ENCODE measurements at places on chromosomes 6 and 20.

DNA sequence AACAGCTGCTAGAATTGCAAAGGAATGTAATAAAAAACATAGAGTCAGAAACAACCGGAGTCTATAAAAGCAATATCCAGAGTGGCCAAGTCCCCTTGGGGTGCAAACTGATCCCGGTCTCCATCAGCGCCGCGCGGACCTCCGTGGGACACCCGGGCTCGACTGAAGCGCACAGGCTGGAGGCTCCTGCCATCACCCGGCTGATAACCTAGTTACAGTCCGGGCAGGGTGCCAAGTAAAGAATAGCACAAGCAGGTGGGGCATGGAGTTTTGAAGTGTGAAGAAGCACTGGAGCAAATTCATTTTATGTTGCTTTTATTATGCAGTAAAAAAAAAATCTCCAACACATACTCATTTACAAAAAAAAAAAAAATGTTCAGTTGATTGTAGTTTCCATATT, 205.1 kb upstream of the GMDS start:
- peak; percentile 5 for DNase-seq

DNA sequence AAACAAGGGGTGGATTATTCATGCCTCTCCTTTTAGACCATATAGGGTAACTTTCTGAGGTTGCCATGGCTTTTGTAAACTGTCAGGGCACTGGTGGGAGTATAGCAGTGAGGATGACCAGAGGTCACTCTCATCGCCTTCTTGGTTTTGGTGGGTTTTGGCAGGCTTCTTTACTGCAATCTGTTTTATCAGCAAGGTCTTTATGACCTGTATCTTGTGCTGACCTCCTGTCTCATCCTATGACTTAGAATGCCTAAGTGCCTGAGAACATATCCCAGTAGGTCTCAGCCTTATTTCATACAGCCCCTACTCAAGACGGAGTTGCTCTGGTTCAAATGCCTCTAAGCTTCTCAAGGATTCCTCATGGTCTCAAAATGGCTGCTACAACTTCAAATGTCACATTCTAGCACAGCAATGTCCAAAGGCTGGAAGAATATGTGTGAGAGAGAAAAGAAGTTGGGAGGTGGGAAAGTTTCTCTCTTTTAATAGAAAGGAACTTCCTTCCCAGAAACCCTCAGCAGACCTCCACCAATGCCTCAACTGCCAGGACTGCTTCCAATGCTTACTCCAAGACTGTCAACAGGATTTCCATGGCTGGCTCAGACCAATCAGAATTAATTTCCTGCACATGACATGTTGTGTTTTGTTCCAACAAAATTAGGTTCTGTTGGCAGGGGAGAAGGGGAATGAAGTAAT, 46.6 kb upstream of the SLC9A8 start:
- DNase-seq, result no peak

DNA sequence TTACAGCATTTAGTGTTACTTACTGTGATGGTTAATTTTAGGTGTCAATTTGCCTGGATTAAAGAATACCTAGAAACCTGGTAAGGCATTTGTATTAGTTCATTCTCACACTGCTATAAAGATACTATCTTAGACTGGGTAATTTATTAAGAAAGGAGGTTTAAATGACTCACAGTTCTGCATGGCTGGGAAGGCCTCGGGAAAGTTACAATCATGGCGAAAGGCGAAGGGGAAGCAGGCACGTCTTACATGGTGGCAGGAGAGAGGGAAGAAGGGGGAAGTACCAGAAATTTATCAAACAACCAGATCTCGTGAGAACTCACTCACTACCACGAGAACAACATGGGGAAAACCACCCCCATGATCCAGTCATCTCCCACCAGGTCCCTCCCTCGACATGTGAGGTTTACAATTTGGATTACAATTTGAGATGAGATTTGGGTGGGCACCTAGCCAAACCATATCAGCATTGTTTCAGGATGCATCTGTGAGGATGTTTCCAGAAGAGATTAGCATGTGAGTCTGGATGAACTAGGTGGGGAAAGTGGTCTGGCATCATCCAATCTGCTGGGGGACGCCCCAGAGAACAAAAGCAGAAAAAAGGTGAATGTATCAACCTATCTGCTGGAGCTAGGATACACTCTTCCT, 76.8 kb downstream of the MKKS start:
- DNase-seq, result no peak

DNA sequence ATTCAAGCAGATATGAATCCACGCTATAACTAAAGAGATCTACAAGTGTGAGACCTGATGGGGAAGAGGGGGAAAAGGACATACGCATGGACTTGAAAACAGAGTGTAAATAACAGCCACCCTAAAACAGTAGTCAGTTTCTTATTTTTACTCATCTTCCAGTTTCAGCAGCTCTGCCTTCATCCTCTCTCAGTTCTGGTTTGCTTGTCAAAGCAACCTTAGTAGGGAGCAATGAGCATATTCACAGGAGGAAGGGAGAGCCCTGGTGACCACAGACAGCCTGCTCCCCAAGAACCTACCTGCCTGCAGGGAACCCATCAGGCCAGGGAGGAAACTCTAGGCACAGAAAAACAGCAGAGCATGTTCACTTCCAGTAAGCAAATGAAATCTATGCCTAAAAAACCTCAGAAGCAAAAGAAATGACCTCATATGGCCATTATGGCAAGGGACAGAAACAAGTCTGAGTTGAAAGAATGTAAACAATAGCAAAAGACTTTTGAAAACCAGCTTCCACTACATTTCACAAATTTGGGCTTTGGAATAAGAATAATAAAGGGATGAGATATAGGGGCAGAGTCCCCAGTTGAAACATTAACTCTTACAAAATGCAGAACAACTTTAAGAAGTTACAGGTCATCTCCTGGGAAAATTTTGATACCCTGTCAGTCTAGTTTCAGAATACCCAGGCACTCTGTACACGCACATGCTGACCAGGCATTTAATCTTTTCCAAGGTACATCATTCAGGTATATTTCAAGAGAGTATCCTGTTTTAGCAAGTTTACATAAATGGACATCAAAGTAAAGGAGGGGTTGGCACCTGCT, 120.8 kb upstream of the BCLAF1 start:
- no peak for DNase-seq

DNA sequence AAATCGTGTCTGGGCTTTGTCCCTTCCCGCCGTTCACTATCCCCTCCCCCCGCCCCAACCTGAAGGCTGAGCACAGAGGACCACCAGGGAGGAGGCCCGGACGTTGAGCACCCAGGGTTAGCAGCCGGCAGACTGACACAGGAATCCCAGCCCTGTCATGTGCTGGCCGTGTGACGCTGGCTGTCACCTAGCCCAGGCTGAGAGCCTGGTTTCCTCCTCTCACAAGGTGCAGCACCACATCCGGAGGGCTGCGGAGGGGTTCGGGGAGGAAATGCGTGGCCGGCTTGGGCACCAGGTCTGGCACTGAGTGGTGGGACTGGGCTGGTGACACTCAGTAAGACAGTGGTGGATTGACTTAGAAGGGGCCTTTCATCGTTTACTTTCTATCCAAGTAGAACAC, 4.6 kb upstream of the LSM14B start:
- no peak for DNase-seq

DNA sequence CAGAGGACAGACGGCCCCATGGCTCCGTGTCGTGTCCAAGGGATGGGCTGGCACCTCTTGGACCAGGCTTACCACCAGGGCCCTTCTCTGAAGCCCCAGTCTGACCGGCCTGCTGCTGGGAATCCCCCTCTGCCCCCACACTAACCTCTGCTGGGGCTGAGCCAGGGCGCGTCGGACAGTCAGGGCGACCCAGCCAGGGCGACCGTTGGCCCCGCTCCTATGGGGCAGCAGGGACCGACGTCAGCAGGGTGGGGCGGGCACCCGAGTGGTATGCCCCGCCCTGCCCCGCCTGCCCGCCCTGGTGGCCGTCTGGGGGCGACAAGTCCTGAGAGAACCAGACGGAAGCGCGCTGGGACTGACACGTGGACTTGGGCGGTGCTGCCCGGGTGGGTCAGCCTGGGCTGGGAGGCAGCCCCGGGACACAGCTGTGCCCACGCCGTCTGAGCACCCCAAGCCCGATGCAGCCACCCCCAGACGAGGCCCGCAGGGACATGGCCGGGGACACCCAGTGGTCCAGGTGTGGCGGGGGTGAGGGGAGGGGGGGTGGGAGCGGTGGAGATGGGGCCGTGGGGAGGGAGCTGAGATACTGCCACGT, at the start of gene SLC17A9:
SLC17A9 (plus strand) TSS at position 337 of the 595 bp plus-strand sequence; CDS start at position 459, 122 bp downstream.
- DNase-seq, result no peak

GRCh38 chr6:125346201-125346925, 44.6 kb upstream of the HDDC2 start:
- no peak for DNase-seq

DNA sequence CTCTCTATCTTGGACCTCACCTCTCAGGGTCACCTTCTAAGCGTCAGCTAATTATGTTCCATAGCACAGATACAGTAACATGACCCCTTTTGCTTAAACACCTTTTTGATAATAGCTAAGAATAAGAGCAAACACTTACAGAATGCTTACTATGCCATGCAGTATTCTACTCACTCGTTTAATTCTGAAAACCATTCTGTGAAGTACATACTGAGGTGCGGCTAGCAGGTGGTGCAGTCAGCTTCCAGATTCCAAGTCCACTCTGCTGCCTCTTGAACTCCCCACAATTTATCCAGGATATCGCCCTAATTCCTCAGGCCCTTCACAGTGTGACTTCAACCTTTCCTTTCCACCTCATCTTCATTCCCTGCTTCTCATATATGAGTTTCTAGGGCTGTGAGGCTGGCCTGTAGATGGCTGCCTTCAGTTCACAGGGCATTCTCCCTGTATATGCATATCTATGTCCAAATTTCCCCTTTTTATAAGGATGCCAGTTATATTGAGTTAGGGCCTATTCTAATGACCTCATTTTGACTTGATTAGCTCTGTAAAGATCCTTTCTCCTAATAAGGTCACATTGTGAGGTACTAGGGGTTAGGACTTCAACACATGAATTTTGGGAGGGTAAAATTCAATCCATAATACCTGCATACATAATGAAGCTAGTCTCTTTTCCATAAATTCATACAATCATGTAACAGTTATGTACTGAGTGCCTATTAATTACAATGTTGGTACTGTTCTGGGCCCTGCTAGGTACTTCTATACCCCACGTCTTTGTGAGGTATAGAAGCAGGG, 130.1 kb downstream of the PDSS2 start:
- no peak for DNase-seq
